Fibroblast of skin of back (primary cell): ENCODE measurements at places on chromosomes 2 and 18.
A peak's percentile ranks its signal among the peaks of the same experiment; 100 is the strongest.

- DNase-seq, result peak; percentile 65
Measured at GRCh38 chr2:131105950-131106801, 1.0 kb downstream of the PLEKHB2 start.

GRCh38 chr18:8176109-8176508, 433.1 kb upstream of the RAB12 start:
- DNase-seq, result no peak

- no peak for DNase-seq
Measured at GRCh38 chr2:31413025-31413424, 1.5 kb downstream of the XDH start.

GRCh38 chr2:218168635-218169462, 2.1 kb upstream of the CXCR1 start:
- DNase-seq, result peak; percentile 35

- DNase-seq, result no peak
Measured at GRCh38 chr2:31132786-31133185, 5.5 kb downstream of the GALNT14 start.

GRCh38 chr2:40820319-40820718, 368.4 kb upstream of the SLC8A1 start:
- no peak for DNase-seq

DNA sequence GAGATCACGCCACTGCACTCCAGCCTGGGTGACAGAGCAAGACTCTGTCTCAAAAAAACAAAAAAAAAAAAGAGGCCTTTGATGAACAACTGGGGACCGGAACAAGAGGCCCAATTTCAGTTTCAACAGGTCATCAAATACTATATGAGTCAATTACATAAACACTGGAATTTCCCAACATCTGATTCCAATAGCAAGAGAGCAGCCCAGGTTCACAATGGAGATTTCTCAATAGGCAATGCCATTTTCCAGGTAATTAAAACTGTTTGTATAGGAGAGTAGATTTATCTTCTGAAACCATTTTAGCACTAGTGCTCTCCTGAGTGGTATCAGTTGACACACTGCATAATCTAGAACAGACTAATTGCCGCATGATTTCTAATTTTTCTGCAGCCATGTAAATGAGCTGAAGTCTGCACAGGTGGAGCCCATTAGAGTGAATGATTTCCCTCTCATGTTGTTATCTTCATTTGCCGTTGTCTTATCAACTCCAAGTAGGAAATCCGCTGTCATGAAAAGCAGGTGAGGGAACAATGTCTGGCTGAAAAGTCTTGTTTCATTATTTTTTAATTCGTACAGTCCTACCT, 264.1 kb upstream of the MEIS1 start:
- no peak for DNase-seq

GRCh38 chr2:235051436-235052260, 99.8 kb downstream of the SH3BP4 start:
- peak; percentile 81 for DNase-seq

DNA sequence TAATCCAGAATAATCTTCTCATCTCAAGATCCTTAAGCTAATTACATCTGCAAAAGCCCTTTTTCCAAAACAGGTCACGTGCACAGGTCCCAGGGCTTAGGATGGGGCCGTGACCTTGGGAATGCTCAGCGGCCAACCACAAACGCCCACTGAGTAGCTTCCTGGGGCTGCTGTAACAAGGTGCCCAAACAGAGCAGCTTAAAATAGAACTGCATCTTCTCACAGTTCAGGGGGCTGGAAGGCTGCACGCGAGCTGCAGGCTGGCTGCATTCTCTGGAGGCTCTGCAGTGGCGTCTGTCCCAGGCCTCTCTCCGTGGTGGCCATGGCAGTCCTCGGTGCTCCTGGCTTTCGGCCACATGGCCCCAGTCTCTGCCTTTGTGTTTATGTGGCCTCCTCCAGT, 31.9 kb downstream of the ADI1 start:
- DNase-seq, result no peak

GRCh38 chr2:168784993-168785392, 17.4 kb upstream of the NOSTRIN start:
- no peak for DNase-seq

DNA sequence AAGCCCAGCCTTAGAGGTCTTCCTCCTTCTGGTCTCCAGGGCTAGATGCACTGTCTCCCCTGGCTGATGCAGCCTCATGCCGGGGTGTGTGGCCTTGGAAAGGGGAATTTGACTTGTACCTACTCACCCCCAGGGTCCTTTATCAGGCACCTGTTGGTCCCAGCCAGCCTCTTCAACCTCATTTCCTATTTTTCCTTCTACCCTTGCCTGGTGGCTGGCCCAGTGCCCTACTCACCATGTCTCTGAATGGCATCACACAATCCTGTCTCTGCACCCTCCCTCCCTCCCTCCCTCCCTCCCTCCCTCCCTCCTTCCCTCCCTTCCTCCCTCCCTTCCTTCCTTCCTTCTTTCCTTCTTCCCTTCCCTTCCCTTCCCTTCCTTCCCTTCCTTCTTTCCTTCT, 17.1 kb upstream of the ST3GAL5 start:
- DNase-seq, result no peak

- DNase-seq, result no peak
Measured at GRCh38 chr2:131753640-131754561, 226.2 kb downstream of the CCDC74A start.

- peak; percentile 29 for DNase-seq
Measured at GRCh38 chr2:12720278-12720620, 3.5 kb downstream of the TRIB2 start.

- DNase-seq, result peak; percentile 59
Measured at GRCh38 chr18:55384551-55385275, 203.3 kb downstream of the TCF4 start.

GRCh38 chr2:224433442-224433841, 31.5 kb upstream of the FAM124B start:
- DNase-seq, result no peak

GRCh38 chr2:239261796-239262483, 138.9 kb downstream of the HDAC4 start:
- no peak for DNase-seq

DNA sequence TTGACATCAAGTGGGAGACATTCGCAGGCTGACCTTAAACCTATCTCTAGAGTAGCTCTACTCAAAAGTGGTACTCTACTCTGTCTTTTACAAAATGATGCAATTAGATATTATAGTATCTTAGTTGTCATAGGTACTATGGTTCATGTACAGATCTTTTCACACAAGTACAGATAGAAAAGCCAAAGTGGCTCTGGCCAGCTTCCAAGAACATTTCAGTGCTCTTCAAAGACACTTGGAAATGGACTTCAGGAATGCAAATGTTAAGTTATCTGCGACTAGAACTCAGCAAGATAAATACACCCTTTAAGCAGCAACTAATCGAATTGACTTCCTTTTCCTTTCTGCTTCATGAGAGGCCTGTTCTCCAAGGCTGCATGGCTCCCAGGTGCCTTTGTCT, 718.7 kb upstream of the FAM98A start:
- no peak for DNase-seq

DNA sequence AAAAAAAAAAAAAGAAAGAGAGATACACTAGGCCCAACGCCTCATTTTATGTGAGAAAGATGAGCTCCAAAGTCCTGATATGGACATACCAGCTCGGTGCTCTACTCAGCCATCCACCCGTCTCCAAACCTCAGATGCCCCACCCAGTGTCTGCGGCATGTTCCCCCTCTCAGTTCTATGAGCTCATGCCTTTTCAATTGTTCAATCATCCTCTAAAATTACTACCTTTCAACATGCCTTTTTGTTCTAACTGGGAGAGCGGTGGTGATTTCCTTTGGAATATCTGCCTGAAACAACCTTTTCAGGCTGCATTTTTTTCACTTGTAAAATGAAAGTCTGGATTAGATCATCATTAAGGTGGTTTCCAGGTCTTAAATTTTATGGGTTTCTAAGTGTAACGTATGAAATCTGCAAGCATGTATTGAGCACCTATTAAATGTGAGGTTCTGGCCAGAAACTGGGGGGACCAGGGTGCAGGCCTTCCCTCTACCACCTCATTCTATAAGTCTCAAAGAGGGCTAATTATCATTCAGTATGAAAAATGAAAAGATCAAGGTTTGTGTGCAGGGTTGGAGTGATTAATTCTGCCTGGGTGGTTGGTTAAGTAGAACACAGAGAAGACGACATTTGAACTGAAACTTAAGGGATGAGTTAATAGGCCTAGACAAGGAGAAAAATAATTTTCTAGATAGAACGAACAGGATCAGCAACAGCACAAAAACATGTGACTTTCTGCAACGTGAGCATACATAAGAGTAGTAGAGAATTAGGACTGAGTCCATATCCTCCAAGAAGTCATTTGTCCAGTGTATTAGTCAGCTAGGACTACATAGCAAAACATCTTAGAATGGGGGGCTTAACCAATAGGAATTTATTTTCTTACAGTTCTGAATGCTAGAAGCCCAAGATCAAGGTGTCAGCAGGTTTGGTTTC, 87.4 kb upstream of the GLS start:
- DNase-seq, result peak; percentile 46

DNA sequence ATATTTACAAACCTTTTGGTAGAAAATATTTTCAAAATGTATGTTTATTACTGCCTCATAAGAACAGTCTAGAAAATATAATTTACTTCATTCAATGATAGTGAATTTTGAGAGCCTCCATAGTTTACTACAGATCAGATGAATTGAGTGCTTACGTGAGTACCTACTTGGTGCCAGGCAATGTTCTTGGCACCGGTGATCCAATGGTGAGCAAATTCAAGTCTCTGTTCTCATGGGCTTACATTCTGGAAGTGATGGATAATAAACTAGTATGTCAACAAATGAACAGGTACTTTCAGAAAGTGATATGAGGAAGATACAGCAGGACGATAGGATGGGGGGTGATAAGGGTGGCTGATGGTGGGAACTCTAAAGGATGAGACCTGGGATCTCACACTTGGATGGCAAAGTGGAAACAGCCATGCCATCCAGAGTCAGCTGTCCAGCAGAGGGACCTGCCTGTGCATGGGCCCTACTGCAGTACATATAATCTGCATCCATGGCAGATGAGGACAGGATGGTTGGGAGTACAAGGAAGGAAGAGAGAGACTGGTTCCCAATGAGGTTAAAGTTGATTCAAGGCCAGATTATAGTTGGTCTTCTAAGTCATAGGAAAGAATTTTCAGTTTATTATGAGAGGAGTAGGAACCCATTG, 277.0 kb downstream of the NEDD4L start:
- no peak for DNase-seq

DNA sequence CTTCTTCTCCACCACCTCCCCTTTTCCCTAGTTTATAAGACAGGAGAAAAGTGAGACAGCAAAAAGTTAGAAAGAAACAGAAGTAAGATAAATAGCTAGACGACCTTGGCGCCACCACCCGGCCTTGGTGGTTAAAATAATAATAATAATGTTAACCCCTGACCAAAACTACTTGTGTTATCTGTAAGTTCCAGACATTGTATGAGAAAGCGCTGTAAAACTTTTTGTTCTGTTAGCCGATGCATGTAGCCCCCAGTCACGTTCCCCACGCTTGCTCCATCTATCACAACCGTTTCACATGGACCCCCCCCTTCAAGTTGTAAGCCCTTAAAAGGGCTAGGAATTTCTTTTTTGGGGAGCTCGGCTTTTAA, 1.5 kb upstream of the BUB1 start:
- DNase-seq, result peak; percentile 23

DNA sequence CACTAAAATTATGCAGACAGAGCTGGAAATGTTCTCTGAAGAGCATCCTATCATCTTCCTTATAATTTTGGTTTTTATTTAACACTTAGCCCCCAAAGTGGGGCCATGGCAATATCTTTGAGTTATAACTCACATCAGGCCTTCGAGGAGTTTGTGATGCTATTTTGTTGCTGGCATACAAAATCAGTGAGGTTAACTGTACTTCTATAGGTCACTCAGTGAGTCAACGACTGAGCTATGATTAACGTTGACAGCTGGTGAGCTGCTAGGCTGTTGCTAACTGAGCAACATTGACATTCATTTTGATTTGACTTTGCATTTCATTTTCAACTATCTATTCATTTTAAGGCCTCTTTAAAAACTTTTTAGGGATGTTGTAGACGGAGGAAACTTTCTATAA, 50.0 kb downstream of the GPD2 start:
- peak; percentile 27 for DNase-seq

- DNase-seq, result no peak
Measured at GRCh38 chr18:2998644-2999043, 14.3 kb downstream of the LPIN2 start.

DNA sequence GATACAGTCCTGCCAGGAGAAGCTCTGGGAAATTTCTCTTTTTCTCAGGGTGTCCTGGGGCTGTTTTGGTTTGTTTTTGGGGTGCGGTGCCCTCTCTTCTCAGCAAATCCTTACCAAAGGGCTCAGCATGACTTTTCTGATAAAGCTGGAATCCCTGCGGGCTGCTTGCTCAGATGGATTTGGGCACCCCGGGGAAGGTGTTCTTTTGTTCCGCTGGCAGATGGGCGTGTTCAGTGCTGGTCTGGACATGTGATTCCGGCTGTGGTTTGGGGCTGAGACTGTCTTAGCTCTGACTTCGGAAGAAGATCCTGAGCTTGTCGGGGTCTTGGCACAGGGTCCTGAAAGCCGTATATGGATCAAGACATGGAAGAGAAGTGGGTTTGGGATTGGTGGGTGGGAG, 134.2 kb upstream of the SPRED2 start:
- no peak for DNase-seq

- DNase-seq, result no peak
Measured at GRCh38 chr18:13235981-13236380, 17.4 kb downstream of the LDLRAD4 start.

GRCh38 chr2:136214307-136215200, 96.6 kb upstream of the CXCR4 start:
- no peak for DNase-seq

DNA sequence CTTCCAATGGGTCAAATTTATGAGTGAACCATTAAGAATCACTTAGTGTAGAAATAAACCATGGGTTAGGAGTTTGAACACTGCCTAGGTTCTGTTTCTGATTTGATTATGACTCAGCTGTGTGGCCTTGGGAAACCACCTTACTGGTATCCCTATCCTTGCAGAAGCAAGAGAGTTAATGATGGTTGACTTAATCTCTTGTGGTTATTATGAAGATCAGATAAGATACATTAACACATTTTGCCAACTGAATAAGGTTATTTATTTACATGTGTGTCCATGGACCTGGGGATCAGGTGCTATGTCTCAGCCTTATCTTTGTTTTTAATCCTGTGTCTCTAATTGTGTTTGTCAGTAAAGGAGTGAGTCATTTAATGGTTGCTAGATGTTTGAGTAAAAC, 5.4 kb upstream of the KCNJ13 start:
- peak; percentile 5 for DNase-seq

- DNase-seq, result no peak
Measured at GRCh38 chr2:157779794-157780193, 96.3 kb downstream of the ACVR1 start.

GRCh38 chr2:65381607-65382051, 50.8 kb downstream of the SPRED2 start:
- DNase-seq, result no peak

- DNase-seq, result peak; percentile 74
Measured at GRCh38 chr2:8680822-8681760, 765 bp upstream of the ID2 start.

DNA sequence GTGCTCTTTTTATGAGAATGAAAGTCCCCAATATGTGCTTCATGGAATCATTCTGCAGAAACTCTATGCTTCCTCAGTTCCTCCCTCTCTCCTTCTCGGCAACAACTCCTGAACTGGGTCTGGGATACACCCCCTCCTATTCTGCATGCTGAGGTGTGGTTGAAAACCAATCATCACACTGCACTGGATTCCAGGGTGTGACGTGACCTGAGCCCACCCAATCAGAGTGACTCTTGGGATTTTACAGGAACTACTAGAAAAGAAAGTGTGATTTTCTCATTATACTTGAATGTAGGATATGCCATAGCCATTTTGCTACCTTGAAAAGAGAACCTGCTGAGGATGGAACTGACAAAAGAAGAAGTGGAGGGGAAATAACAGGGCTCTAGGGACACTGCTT, 36.3 kb downstream of the ACVR1 start:
- DNase-seq, result no peak

GRCh38 chr2:207692206-207693065, 19.0 kb upstream of the CCNYL1 start:
- peak; percentile 39 for DNase-seq
